Hepatic stellate cell (primary cell): ENCODE measurements at places on chromosomes 3 and 15.
A peak's percentile ranks its signal among the peaks of the same experiment; 100 is the strongest.

- no peak for DNase-seq
Measured at GRCh38 chr3:128873244-128874022, 6.0 kb upstream of the ACAD9 start.

DNA sequence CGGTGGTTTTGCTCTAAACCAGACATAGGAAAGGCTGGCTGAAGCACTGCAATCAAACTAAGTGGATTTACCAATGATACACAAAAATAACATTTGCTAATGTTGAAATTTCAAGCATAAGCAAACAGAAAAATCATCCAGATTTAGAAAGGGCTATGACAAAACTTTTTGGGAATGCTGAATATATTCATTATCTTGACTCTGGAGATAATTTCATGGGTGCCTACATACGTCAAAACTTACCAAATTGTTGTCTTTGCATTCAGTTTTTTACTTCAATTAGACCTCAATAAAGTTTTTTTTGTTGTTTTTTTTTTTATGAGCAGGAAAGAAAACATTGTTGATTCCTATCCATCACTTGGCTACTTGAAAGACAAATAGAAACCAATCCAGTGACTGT is 140.8 kb downstream of the NR2E3 start:
- DNase-seq = peak; percentile 11

GRCh38 chr15:67157521-67158252 is 92.3 kb downstream of the SMAD3 start:
- no peak for DNase-seq

GRCh38 chr3:32484436-32484835 is 18.2 kb downstream of the CMTM6 start:
- no peak for DNase-seq

- DNase-seq = no peak
Measured at GRCh38 chr15:33742800-33743199, 225.5 kb upstream of the CHRM5 start.

DNA sequence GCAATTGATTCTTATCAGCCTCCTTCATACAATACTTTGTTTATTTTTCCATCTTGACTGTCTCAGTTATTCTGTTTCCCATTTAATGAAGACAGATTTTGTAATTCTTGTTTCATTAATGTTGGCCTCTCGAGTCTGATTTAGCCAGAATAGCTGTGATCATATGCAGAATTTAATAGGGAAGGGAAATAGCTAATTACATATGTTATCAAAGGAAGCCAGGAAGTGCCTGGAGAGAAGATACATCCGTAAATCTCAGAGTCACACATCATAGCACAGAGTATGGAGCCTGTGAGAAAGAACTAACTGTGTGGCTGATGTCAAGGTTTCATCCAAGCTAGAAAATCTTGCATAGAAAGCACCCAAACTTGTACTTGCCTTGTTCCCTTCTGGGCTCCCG is 288.9 kb upstream of the SLCO3A1 start:
- DNase-seq = no peak

- DNase-seq = no peak
Measured at GRCh38 chr3:34237946-34238345, 439.5 kb downstream of the PDCD6IP start.

DNA sequence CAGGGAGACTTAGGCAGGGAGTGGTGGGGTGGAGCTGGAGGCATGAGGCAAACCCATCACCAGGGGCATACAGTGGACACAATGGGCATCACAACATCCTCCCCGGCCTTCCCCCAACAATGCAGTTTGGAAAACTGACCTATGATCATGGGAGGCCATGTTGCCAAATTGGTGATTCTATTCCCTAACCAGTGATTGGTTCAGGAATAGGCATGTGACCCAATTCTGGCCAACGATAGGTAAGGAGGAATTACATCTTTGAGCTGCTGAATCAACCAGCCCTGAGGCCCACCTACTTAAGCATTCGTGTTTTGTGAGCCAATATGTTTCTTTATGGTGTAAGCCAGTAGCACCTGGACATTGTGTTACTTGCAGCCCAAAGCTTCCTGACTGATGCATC is 40.0 kb downstream of the LINGO1 start:
- no peak for DNase-seq

DNA sequence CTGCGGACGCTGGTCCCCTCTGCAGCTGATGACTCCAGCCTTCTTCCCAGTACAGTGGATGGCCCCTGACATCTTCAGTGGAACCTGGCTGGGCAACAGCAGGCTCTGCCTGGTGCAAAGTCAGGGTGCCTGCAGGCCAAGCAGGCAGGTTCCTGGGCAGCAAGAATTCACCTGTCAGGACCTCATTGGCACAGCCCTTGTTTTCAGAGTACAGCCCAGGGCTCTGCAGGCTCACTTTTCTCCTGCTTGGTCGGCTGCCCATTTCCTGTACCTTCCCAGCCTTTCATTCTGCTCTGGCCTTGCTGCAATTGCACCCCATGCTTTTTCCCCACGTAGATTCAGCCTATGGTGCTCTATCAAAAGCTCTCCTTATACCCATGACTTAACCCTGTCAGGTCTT is 56.0 kb downstream of the LRTM1 start:
- DNase-seq = no peak

DNA sequence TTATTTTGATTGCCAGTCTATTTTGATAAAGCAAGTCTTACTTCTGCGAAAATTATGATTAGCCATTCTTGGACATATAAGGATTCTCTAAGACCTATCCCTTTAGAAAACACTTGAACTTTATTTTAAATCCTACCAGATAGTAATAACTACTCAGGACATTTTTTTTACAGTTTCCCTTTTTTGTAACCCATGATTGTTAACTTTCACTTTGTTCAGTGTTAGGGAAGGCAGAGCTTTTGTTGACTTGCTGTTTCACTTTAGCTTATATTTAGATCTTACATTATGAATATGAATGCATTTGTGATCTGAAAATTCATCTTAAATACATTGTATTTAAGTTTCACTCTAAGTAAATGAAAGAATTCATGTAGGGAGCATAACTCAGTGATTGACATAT is 167.0 kb downstream of the AKAP13 start:
- no peak for DNase-seq

GRCh38 chr15:45023659-45024225 is 747 bp downstream of the SORD start:
- no peak for DNase-seq

GRCh38 chr15:98445315-98445714 is 203.0 kb upstream of the IGF1R start:
- DNase-seq = no peak

GRCh38 chr3:191244242-191244867 is 45.3 kb downstream of the OSTN start:
- no peak for DNase-seq

DNA sequence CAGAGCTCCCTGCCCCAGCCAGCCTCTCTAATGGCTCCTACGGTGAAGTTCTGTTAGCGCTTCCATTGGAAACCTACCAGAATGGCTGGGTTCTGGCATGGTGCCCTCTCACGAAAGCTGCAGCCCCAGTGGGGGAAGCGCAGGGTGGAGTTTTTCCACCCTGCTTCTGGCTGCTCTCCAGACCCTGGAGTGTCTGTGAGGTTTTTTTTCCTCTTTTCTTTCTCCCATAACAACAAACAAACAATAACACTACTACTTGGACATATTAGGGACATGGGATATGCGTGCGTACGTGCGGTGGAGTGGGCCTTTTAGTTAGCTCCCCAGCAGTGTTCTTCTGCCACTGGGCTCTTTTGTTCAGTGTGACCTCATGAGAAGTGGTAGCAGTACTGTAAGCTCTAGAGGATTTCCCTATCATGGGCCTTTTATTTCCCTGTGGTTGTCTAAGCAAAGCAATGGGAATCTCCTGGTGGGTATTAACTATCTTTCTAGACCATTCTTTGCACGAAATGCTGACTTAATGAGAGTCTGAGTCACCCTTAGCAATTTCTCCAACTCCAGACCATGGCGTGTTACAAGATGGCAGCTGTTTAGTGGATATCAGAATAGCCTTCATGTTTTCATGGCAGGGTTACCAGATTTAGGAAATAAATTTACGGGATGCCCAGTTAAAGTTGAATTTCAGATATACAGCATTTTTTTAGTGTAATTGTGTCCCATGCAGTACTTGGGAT is 161.9 kb downstream of the FNDC3B start:
- DNase-seq = peak; percentile 68

DNA sequence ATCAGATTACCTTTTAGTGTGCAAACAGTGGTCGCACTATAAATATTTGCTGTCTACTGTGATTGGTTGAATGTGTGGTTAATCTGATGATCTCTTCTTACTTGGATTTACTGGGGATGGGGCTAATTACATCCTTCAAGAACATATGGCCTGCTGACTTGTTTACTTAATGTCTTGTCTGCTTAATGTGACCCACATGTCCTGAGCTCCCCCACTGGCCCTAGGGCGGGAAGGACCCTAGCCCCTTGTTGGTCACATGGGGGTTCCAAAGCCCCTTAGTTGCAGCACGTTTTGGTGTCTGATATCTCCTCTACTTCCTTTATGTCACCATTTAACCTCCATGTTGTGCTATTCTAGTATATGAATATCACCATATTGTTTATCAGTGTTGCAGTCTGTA is 17.8 kb upstream of the P2RY12 start:
- no peak for DNase-seq

GRCh38 chr3:464255-464654 is 267.7 kb downstream of the CHL1 start:
- DNase-seq = no peak

DNA sequence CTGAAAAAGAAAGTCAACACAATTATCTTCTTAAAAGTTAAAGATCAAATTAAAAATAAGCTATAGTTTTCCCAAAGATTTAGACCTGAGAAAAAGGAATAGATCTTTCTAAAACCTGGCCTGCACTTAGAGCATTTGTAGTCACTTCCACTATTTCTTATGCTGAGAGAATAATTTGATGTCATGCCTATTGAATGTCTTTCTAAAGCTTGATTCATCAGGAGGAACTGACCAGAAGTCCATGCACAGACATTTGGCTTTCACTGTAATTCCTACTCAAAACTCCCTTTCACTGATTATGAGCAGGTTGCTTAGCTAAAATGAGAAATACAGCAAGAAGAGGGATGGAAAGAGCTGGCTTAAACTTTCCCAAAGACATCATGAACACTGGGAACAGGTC is 4.3 kb downstream of the GREM1 start:
- DNase-seq = no peak

DNA sequence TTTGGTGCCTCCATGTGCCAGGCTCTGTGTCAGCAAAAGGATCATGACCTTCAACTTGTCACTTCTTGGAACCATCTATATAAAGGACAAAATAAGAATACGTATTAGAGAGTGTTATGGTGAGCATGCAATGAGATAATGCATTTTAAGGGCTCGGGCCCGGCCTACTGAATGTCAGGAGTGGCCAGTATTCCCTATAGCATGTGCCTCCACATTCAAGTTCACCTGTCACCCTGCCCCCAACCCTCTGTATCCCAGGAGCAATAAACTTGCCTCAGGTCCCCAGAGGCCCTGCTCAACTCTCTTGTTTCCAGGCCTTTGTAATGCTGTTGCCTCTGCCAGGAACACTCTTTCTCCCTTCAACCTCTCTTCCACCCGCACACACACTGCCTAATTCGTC is 90.2 kb upstream of the SLC6A11 start:
- DNase-seq = no peak

DNA sequence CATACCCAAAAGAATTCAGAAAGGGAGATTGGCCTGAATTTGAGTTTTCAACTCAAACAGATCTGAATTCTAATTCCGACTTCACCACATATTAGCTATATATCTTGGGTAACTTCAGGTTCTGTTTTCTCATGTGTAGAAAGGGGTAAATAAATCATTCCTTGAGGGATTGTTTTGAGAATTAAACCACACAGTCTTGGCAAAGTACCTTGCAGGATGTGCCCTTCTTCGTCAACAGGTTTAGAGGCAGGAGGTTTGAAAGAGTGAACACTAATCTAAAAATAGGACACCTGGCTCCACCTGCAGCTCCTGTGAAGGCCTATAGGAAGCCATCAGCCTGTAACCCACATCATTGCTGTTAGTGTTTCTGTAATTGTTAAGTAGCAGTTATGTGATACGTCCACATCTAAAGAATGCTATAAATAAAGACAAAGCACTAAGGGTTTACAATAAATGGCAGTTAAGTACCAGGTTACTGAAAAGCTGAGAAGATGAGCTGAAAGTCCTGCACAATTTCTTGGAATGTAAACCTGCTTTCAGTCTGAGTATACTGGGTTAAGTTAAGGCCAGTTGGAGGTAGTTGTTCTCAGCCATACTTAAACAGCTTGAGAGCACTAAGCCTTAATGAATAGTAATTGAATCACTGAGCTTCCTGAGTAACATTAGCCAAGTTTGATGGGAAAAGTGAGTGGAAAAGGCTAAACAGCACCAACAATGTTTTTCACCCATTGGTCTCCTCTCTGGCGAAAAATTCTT is 6.0 kb downstream of the CCDC80 start:
- no peak for DNase-seq

- no peak for DNase-seq
Measured at GRCh38 chr3:195095035-195095703, 175.8 kb downstream of the XXYLT1 start.

GRCh38 chr3:153462545-153462944 is 300.5 kb downstream of the RAP2B start:
- no peak for DNase-seq

- no peak for DNase-seq
Measured at GRCh38 chr3:80688814-80689213, 921.0 kb upstream of the ROBO1 start.

DNA sequence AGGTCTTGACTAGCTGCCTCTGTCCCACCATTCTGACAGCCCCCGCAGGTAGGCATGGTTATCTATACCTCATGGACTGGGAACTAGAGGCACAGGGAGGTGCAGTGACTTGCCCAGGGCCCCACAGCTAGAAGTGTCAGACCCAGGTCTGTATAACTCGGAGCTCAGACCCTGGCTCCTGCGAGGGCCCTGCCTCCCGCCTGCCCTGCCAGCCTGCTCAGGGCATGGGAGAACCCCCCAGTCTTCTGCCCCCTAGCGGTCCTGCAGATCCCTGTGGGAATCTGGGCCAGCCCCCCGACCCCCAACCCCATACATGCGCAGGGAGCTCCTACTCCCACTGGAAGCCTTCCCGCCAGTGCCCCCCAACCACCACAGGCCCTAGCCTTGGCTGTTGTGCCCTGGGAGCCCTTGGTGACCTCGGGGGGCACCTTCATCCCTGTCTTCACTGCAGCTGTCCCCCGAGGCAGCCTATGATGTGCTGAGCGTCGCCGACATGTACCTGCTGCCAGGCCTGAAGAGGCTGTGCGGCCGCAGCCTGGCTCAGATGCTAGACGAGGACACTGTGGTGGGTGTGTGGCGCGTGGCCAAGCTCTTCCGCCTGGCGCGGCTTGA is 6.9 kb downstream of the ABTB1 start:
- no peak for DNase-seq

GRCh38 chr3:43307649-43308048 is 21.3 kb downstream of the SNRK start:
- DNase-seq = no peak

DNA sequence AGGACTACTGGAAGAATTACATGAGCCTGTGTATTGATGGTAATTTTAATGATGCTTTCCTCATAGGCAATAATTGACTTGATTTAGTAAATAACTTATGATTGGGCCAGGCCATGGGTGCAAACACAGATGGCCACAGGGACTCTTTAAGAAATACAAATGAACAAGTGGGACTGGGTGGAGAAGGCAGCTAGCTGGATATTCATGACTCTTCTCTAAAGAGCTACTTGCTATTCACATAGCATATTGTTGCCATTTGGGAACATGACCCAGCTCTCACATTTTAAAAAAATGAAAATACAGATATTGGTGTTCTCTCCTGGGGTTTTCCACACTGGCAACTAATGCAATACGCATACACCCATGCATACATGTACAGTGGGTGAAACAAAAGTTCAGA is 178.3 kb downstream of the PTPRG start:
- DNase-seq = no peak
